ENCODE measurements at places on chromosomes 7 and 10.

- peak; percentile 59 for DNase-seq
- peaks cover 4% of the 10 kb centered on the region for H3K4me1 ChIP-seq
Observed at GRCh38 chr10:11424456-11425295, 186.8 kb downstream of the USP6NL start.

GRCh38 chr7:3063016-3063753 lies 19.5 kb upstream of the CARD11 start:
- H3K27me3 ChIP-seq = no peaks in the 10 kb centered on the region
- no peaks in the 10 kb centered on the region for H3K4me1 ChIP-seq
- no peaks in the 10 kb centered on the region for H3K36me3 ChIP-seq
- H3K4me3 ChIP-seq = no peak overlapping the region
- no peak overlapping the region for H3K27ac ChIP-seq

DNA sequence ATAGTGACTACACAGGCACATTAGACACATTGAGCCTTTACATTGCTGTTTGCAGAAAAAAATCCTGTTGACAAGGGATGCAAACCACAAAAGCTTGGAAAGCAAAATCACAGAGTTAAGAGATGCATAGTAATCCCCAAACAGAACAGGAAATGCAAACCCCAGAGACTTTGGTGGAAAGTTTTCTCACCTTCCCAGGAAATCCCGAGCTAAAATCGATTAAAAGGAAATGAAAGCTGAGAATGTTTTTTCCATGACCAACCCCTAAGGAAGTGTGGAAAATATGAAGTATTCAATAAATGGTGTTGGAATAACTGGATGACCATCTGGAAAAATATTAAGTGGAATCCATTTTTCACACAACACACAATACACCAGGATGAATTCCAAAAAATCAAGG lies 598.7 kb downstream of the GRID1 start:
- H3K36me3 ChIP-seq = no peaks in the 10 kb centered on the region
- DNase-seq = no peak
- H3K4me3 ChIP-seq = no peak overlapping the region
- no peak overlapping the region for H3K27ac ChIP-seq
- no peaks in the 10 kb centered on the region for H3K4me1 ChIP-seq

DNA sequence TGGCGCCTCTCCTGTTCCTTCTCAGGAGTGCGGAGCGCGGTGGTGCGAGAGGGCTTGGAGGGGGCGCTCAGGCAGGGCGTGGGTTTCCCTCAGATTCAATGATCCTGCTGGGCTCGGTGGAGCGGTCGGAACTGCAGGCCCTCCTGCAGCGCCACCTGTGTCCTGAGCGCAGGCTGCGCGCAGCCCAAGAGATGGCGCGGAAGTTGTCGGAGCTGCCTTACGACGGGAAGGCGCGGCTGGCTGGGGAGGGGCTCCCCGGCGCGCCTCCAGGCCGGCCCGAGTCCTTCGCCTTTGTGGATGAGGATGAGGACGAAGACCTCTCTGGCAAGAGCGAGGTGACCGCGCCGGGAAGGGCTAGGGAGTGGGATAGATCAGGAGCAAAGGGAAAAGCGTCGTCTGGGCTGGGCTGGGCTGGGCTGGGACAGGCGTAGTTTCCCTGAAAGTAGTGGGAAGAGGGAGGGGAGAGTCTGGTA lies 17.0 kb downstream of the FAM131B start:
- H3K27ac ChIP-seq = no peak overlapping the region
- H3K27me3 ChIP-seq = no peaks in the 10 kb centered on the region
- H3K36me3 ChIP-seq = no peaks in the 10 kb centered on the region
- no peaks in the 10 kb centered on the region for H3K4me1 ChIP-seq
- H3K4me3 ChIP-seq = no peak overlapping the region
